ENCODE measurements at places on chromosomes 13 and 19.

GRCh38 chr19:37227996-37228395 is 10.0 kb downstream of the ZNF383 start:
- DNase-seq, result no peak

GRCh38 chr19:56964410-56964920 is 123.9 kb upstream of the PEG3 start:
- no peak for DNase-seq

DNA sequence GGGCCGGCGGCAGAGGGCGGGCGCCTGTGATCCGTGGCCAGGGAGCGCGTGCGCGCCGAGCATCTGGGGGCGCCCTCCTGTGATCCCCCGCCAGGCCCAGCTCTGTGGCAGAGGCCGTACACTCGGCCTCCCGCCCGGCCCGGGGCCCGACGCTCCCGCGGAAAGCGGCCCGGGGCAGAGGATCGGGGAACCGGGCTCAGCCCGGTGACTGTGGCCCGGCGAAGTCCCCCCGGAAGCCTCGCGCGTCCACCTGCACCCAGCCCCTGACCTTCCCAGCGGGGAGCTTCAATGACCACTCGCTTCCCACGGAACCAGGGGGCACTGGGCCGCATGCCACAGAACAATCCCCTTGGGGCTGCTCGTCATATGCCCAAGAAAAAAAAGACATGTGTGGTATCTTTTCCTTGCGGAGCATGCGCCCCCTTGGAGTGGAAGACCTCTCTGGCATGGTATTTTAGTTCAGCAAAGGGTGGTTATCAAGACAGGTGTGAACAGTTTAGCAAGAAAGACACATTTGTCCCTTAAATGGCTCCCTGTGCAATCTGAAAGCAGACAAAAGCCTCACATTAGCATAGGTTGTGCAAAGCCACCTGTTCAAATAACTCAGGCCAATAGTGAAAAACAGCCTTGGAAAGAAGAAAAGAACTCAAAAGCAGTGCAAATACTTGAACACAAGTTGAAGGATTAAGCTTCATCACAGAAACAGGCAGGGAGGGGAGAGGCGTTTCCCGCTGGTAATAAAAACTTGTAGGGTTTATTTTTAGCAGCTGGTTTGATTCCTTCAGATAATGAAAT is 290.9 kb upstream of the SOX21 start:
- DNase-seq, result no peak

GRCh38 chr19:5172859-5173630 is 167.6 kb downstream of the PTPRS start:
- DNase-seq, result no peak

GRCh38 chr19:6238643-6239281 is 41.0 kb downstream of the MLLT1 start:
- no peak for DNase-seq

GRCh38 chr13:114130131-114130836 is 2.1 kb downstream of the RASA3 start:
- no peak for DNase-seq

DNA sequence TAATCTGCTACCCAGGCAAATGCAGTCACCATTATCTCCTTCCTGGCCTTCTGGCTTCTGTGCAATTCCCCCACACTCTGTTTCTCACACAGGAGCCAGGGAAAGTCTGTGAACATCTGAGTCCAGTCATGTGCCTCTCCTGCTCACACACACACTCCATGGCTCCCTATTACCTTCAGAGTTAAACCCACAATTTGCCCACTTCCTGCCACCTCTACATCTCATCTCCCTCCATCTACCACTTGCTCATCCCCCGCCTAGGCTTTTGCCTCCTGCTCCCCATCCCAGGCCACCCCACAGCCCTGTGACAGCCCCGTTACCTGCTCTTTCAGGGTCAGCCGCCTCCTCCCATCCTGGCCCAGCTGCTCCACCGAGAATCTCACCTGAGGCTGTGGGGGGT is 13.5 kb downstream of the IL12RB1 start:
- DNase-seq, result no peak

GRCh38 chr13:49608651-49609331 is 19.5 kb upstream of the ARL11 start:
- DNase-seq, result no peak

DNA sequence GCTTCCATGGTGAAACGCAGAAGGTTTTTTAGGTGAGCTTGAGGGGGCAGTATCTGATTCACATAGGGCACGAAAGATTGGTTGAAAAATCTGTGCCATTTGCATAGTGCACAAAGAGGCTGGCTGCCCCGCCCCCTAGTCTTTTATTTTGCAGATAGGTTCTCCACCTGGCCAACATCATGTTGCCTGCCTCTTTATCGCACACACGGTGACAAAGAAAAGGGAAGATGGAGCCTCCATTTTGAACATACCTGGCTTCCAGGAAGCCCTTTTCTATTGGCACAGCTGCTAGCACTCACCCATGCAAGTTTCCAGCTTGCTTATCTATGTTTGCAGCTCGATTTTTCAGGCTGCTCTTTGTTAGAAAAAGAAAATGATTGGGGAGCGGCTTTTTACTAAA is 316.2 kb upstream of the KLHL1 start:
- no peak for DNase-seq

DNA sequence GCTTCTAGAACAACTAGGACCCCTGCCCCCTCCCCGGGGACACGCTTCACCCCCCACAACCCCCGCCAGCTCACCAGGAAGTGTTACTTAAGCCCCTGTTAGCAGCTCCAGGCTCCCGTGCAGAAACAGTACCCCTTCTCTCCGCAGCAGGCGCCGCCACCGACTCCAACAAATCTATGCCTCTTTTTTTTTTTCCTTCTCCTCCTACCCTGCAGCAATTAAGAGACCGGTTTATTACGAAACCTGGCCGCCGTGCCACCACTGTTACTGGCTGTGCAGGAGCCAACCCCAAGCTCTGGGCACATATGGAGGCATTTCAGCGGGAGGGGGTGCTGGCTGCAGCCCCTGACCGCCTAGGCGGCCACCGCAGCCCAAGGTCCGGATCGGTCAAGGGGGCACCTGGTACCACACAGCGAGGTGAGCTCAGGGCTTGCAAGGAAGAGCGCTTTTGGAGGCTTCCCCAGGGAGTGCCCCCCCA is 2.4 kb downstream of the GADD45B start:
- no peak for DNase-seq

DNA sequence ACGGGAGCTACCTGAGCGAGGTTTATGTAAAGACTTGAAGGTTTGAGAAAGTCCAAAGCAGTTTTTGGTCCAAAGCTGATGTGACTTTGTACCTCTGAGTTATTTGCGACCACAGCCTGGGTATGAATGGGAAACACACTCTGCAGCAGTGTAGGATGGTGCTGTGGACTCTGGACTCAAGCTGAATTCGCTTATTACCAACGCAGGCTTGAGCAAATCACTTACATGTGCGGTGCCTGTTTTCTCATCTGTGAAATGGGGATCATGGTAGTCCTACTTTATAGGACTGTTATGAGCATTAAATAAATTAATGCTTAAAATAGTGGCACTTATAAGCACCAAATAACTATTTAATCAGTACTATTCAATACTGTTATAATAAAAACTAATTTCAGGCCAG is 176.5 kb downstream of the PAN3 start:
- DNase-seq, result no peak

GRCh38 chr13:108495646-108496361 is 133.6 kb upstream of the MYO16 start:
- DNase-seq, result no peak

- DNase-seq, result no peak
These were observed 16.3 kb downstream of the PIAS4 start for GRCh38 chr19:4023600-4024398.

- no peak for DNase-seq
These were observed 2.1 kb upstream of the MLNR start for GRCh38 chr13:49217962-49218492.

- no peak for DNase-seq
These were observed 519 bp downstream of the ZNF551 start for GRCh38 chr19:57682226-57682766.

DNA sequence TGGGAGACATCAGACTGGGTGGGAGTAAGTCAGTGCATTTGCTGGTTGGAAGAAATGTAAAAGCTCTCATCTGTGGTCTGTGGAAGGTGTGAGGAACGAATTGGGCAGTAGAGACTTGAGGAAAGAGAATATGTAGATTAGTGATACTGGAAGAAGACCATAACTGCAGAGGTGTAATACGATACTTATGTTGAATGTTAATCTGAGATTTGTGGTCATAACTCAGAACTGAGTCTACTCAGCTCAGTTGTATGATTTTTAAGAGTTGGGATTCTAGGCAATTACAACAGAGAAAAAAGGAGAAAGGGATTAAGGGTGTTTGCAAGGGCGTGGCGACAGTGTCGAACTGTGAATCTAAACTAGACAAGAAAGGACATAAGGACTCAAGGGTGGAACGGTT is 3.2 kb upstream of the IL17D start:
- no peak for DNase-seq

DNA sequence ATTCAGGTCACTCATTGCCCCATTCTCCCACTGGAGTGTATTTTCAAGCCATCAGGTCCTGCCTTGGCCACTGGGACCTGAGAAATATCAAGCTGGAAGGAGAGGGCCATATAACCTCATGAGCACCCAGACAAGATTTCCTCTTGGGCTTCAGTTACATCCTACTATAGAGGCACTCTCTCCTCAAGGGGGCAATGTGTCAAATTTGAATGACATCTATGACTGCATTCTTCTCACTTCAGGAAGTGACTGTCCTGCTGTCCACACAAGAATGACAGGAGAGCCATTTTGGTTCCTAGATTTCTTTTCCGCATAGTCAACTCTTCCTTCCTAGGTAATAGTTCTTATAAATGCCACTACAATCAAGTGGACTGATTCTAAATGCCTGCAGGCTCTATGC is 416.2 kb downstream of the DIAPH3 start:
- no peak for DNase-seq

DNA sequence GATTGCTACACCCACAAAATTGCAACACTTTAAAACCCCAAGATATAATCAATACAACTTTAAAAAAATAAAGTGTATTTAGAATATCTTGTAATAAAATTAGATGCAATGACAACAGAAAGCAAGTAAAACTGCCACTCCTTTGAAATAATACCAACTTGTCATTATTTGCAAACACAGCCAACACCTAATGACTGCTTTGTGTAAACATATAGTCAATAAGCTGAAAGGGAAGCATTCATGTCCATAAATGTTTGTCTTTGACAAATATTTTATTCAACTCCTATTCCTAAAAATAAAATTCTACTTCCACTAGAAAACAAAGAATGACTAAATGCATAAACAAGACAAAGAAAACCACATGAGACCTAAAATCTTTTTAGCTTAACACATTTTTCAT is 6.6 kb downstream of the SMAD9 start:
- no peak for DNase-seq

- DNase-seq, result no peak
These were observed 8.3 kb downstream of the GTF3A start for GRCh38 chr13:27432611-27433210.

- DNase-seq, result no peak
These were observed 73.1 kb upstream of the OLFM4 start for GRCh38 chr13:52955472-52955874.

DNA sequence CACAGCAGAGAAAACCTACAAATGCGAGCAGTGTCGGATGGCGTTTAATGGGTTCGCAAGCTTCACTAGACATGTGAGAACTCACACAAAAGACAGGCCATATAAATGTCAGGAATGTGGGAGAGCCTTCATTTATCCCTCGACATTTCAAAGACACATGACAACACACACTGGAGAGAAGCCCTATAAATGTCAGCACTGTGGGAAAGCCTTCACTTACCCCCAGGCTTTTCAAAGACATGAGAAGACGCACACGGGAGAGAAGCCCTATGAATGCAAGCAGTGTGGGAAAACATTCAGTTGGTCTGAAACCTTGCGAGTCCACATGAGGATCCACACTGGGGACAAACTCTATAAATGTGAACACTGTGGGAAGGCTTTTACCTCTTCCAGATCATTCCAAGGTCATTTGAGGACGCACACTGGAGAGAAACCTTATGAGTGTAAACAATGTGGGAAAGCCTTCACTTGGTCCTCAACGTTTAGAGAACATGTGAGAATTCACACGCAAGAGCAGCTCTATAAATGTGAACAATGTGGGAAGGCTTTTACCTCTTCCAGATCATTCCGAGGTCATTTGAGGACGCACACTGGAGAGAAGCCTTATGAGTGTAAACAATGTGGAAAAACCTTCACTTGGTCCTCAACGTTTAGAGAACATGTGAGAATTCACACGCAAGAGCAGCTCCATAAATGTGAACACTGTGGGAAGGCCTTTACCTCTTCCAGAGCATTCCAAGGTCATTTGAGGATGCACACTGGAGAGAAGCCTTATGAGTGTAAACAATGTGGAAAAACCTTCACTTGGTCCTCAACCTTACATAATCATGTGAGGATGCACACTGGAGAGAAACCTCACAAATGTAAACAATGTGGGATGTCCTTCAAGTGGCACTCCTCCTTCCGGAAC is 16.8 kb downstream of the ZNF57 start:
- no peak for DNase-seq

DNA sequence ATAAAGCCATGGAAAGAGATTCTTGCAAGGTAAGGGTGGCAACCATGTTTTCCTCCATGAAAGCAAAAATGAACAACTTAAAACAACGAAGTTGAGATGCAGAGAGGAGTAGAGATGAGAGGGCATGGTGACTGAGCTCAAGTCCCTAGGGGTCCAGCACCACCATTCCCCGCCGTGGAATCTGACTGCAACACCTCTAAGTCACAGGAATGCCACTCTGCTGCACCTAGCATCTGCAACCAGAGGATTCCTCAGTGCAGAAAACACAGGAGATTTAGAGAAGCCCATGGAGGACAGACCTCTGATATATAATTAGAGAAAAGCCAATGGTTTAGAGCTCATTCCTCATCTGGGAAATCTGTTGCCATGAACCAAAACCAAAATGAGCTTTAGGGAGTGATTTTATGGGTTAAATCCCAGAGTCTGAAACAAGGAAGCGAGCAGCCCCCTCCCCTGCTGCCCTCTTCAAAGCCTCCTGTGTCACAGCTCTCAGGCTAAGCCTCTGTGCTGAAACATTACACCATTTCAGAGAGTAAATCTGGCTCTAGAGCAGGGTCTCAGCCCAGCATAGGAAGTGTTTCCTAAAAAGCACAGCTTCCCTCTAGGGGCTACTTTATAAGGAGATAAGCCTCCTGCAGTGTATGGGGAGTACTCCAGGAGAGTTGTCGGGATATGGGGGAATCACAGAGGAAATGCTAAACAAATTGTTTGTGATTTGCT is 1043.6 kb downstream of the UQCRFS1 start:
- DNase-seq, result no peak

- DNase-seq, result no peak
These were observed 30.7 kb downstream of the ZNF793 start for GRCh38 chr19:37537391-37537947.
